ENCODE measurements at places on chromosomes 13 and 19.

GRCh38 chr19:8355631-8356402 is 8.1 kb upstream of the ANGPTL4 start:
- no peak for DNase-seq

DNA sequence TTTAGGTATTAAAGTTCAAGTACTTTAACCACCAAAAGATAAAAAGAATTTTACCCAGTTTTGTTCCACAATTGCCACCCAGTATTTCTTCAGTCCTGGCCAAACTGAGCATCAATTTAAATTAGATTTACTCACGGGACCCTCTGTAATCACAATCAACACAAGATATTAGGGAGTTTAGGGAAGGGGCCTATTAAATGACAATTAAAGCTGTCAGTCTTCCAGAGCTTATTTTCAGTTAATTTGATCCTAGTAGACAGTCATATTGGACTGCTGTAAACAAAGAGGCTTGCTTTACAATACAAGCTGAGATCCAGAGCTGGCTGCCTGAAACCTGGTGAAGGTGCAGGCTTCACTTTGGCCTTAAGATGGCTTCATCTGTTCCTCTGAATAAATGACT is 321.2 kb upstream of the NBEA start:
- DNase-seq: no peak

DNA sequence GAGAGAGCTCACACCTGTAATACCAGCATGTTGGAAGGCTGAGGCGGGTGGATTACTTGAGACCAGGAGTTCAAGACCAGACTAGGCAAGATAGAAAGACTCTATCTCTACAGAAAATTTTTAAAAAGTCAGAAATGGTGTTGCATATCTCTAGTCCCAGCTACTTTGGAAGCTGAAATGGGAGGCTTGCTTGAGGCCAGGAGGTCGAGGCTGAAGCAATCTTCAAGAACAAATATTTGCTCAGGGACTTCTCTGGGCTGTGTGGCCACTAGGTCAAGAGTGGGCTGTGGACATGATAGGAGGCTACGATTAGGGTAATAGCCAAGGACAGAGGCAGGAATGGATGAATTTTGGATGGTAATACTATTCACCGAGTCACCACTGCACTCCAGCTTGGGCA is 135.8 kb upstream of the PEG3 start:
- no peak for DNase-seq

DNA sequence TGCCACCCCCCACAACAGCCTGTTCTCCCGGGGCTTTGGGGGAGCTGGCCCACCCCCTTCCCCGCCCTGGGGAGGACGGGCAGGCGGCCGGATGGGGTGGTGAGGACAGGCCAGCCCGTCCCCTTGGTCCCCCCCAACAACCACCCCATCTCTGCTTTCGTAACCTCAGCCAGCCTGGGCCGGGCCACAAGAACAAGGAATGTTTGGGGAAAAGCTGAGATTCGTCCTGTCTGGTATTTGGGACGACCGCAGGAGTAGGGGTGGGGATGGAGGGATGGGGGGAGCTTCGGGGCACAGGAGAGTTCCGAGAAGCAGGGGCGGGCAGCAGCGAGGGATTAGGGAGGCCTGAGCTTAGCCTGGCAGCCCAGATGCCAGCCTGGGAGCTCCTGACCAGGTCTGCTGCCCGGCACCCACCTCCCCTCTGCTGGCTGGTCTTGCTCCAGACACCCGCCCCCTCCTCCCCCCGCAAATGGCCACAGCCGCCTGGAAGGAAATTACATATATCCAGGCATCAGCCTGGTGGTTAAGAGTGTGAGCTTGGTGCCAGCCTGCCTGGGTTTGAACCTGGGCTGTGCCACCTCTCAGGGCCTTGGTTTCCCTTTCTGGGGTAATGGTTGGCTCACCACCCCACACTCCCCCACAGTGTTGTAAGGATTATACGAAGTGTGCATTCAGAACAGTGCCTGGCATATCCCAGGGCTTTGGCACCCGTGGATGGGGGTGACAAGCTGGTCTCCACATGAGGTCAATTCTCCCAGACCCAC is at the start of gene PODNL1:
Gene PODNL1 (minus strand): TSS at position 117 of the 764 bp plus-strand sequence. CDS start 236 bp downstream, outside the sequence.
- no peak for DNase-seq

- DNase-seq: no peak
Observed at GRCh38 chr13:79406597-79406908, 498 bp upstream of the RBM26 start.

GRCh38 chr13:63741029-63741813 is 2325.6 kb upstream of the PCDH20 start:
- no peak for DNase-seq

DNA sequence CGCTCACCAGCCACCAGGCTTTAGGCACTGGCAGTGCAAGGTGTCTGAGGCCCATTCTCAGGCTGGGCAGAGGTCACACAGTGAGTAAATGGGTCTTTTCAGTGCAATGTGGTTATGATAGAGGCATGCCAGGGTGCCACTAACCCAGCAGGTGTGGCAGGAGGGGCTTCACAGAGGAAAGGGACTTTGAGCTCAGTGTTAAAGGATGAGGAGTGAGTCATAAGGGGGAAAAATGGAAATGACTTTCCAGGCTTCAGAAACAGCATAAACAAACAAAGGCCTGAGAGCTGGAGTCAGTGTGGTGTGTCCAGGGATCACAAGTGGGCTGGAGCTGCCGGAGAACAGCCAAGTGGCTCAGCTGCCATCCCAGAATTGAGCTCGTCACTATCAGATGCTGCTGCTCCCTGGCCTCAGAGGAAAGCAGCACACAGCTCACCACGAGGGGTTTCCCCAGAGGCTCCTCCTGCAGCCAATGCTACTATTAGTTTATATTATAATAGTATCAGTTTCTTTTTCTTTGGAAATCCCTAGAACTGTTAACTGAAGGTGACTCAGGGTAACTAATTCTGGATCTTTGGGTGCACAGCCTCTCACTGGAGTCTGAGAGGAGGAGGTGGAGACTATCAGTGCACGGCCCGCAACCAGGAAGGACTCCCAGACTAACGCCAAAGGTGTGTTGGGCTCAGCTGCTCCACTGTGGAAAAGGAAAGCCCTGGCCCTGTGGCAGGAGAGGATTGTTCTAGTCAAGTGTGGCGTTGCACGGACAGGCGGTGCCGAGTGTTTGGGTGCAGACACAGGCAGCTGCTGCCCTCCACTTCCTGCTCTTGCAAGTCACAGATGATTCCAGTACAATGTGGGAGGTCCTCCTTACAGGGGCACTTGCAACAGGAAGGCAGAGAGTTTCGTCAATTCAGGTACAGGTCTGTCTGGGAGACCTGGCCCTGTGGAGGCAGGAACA is 39.5 kb downstream of the DHRS12 start:
- DNase-seq: no peak

DNA sequence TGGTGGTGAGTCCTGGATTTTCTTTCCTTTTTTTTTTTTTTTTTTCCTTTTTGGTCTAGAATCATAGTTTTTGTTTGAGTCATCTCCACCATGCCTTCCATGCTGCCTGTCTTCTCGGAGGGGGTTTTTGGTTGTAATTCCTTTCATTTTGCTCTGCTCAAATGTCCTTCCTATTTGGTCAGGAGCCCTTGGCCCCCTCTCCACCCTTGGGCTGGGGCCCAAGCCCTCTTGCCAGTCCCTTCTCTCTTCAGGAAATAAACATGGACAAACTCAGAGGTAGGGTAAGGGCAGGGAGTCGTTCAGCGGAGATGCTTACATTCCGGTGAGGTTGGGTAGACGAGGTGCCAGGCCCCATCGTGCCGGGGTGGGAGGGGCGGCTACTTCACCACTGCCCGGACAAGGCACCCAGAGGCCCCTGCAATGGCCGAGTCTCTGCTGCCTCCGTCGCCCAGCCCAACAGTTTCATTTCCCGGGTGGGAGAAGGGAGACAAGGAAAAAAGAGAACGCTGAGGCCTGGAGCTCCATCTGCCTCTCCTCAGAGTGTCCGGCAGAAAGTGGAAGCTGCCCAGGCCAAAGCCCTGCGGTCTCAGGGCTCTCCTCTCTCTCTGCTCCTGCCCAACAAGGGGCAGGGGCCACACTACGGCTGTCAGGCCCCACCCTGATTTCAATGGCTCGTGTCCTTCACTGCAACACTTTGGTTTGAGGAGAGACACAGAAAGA is 12.7 kb downstream of the ZNF574 start:
- DNase-seq: no peak

DNA sequence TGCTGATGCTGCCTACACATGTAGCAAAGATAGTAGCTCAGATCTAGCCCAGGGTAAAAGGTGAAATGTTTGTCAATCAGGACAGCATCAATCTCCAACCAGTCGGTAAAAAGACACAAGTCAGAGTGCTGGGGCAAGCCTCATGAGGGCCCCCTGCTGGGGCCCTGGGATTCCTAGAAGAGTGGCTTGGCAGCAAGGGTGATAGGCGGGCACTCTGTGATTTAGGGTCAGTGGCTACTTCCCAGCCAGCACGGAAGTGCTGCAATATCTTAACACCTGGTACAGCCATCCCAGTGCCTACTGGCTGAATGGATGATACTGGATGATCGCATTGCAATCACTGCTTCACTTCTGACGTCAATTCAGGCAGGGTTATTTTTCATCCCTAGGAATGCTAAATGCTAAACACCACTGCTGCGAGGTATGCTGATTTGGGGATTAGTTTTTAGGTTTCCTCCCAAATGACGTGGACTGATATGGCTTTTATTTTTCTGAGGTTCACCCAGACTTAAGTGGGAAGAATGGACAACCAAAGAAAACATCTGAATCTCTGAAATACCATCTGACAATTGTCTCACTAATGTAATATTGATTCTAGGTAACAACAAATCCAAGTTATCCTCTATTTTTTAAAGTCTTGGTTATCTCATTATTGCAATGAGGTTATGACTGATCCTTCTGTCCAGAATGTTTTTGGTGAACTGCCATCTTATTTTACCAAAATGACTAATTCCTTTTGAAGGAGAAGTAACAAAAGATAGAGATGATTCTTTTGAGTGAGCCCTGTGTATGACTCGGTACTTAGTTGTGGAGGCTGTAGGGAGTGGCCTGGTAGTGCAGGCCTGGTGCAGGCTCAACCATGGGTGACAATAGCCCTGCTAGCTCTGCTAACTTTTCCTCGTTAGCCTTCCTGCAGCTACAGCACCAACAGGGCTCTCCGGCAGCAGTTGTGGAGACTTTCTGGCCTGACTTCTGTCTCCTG is 432.5 kb downstream of the FGF9 start:
- no peak for DNase-seq

GRCh38 chr19:48445256-48445605 is 552 bp upstream of the GRWD1 start:
- DNase-seq: peak; percentile 77

DNA sequence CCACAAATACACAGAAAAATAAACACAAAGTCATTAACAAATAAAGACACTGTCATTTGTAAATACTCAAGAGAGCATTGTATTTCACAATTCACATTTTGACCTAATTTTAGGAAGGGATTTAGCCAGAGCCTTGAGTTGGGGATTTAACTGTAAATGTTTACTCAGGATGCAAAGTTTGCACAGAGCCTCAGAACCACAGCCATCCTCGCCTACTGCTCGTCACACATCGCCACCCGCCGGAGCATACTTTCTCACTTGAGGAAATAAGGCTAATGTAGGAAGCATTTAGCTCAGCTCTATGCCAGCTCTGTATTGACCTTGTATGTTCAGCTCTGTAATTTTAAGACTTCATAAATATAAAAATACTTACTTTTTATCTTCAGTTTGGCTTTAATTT is 442.7 kb downstream of the OXGR1 start:
- DNase-seq: no peak

GRCh38 chr13:69866555-69866954 is 241.1 kb upstream of the ATXN8OS start:
- DNase-seq: no peak

- no peak for DNase-seq
Observed at GRCh38 chr19:8254286-8255001, 45.3 kb downstream of the CERS4 start.

- DNase-seq: no peak
Observed at GRCh38 chr13:31031482-31031881, 99.0 kb downstream of the TEX26 start.

DNA sequence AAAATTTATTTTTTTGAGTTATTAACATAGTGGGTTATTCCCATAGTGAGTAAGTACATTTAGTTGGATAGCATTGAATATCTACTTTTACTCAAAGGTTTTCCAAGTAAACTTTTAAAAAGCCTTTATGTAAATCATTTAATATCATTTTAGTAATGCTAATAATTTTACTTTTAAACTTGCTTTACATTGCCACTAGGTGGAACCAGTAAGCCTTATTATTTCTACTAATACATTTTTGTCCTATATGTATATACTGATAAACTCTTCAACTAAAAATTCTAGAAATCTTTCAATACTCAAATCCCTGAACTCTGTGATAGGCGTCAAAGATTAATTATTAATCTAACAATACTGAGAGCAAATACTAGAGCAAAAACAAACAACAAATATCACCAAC is 1709.2 kb upstream of the PCDH20 start:
- no peak for DNase-seq

DNA sequence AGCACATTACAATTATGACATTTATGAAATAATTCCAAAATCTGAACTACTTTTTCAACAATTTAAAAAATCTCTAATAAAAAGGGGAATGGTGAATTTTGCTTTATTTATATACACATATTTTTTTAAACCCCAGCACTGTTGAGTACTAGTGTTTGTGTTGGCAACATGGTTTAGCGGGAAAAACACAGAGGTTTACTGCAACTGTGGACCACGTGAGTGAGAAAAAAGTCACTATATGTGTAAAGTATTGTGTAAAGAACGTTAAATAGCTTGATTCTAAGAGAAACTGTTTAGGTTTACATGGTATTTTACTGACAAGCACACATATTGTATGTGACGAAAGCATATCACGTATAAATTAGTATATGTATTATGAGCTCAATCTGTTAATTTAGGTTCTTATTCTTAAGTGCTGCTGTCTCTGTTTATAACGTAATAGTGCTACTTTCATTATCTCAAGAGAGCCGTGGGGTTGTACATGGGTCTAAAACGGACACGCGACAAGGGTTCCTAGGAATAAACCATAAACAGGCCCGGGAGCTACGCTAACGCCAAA is 617 bp downstream of the SKA3 start:
- DNase-seq: no peak

GRCh38 chr13:31761951-31762350 is 22.6 kb downstream of the RXFP2 start:
- DNase-seq: no peak

DNA sequence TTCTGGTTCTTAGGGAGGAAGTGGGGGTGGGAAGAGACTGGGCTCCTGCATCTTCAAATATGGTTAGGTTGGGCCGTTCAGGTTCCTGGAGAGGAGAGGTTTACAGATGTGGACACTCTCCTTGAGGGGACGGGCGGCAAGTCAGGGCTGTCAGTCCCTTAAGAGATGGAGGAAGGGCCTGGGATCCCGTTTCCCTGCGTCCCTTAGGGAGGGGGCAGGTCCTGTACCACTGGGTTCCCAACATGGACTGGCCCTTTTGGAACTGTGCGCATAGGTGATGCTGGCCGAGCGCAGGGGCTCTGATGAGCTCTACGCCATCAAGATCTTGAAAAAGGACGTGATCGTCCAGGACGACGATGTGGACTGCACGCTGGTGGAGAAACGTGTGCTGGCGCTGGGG is 10.9 kb upstream of the CACNG7 start:
- DNase-seq: no peak

GRCh38 chr13:95115525-95115924 is 185.7 kb downstream of the ABCC4 start:
- no peak for DNase-seq

- DNase-seq: no peak
Observed at GRCh38 chr13:100434010-100434763, 154.4 kb downstream of the GGACT start.
